ENCODE measurements at places on chromosomes 7 and 10.

GRCh38 chr7:139075031-139075652 lies 34.4 kb downstream of the ZC3HAV1 start:
- H3K27ac ChIP-seq: peak overlapping the region; percentile 86
- H3K27me3 ChIP-seq: no peaks in the 10 kb centered on the region
- H3K4me3 ChIP-seq: peak overlapping the region; percentile 46

DNA sequence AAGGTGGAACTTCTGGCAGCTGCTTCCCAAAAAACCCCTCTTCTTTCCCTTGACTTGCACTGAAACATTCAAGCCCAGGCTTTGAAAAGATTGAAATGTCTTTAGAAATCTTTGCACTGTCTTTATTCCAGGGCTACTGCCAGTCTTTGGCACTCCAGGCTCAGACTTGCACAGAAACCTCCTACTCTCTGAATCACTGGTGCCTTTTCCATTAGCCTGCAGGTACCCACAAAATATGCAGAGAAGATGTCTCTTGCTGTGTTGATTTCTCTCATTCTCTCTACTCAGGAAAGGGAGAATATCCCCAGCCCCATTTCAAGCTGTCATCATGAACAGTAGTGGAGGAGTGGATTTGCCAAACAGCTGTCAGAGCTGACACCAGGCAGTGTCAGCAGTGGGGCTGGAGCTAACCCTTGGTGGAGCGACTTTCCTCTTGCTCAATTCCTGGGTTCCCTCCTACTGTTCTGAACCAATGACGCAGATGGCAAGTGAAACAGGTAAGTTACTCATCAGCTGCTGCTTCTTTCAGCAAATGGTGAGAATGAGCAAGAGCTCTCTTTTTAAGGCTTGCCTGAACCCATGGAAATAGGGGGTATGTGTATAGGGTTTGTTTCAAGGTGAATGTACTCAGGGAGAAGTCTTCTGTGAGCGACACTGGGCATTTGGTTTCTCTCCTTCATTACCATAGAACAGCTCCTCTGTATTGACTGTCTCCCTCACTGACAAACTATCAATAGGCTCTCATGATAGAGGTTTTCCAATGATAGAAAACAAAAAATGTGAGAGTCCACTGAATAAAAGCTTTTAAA lies 362.4 kb downstream of the ADRA2A start:
- no peaks in the 10 kb centered on the region for H3K4me1 ChIP-seq
- H3K36me3 ChIP-seq: no peaks in the 10 kb centered on the region
- H3K27me3 ChIP-seq: peaks cover 2% of the 10 kb centered on the region
- H3K4me3 ChIP-seq: no peak overlapping the region
- no peak overlapping the region for H3K27ac ChIP-seq

DNA sequence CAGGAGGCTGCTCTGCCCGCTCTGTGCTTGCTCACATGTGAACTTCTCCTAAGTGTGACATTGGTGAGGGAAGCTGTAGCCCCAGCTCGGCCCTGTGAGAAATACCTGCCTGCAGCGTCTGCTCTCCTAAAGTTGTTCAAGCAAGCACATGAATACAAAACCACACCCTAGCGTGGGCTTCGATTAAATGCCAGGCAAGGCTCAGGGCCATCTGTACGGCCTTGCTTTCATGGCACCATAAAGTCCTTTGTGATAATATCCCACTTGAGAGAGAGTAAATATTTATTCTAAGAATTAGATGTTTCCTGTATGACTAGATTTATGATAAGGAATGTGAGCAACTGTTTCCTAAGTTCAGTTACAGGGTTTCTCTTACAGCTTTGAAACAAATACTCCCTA lies 262.8 kb upstream of the KLF14 start:
- peak overlapping the region; percentile 53 for H3K27ac ChIP-seq
- H3K36me3 ChIP-seq: peaks cover 4% of the 10 kb centered on the region
- peaks cover 38% of the 10 kb centered on the region for H3K4me1 ChIP-seq
- no peak overlapping the region for H3K4me3 ChIP-seq
- peak; percentile 9 for DNase-seq
- no peaks in the 10 kb centered on the region for H3K27me3 ChIP-seq

GRCh38 chr7:83655951-83656556 lies 7.1 kb upstream of the SEMA3E start:
- no peaks in the 10 kb centered on the region for H3K27me3 ChIP-seq
- no peak for DNase-seq
- no peaks in the 10 kb centered on the region for H3K36me3 ChIP-seq

- no peak for DNase-seq
- H3K4me3 ChIP-seq: no peak overlapping the region
These were observed 42.8 kb upstream of the RABGEF1 start for GRCh38 chr7:66697449-66698438.

GRCh38 chr10:102004376-102004775 lies 51.6 kb downstream of the ARMH3 start:
- no peak for DNase-seq
- H3K27me3 ChIP-seq: no peaks in the 10 kb centered on the region
- H3K4me1 ChIP-seq: peaks cover 14% of the 10 kb centered on the region
- H3K27ac ChIP-seq: no peak overlapping the region

DNA sequence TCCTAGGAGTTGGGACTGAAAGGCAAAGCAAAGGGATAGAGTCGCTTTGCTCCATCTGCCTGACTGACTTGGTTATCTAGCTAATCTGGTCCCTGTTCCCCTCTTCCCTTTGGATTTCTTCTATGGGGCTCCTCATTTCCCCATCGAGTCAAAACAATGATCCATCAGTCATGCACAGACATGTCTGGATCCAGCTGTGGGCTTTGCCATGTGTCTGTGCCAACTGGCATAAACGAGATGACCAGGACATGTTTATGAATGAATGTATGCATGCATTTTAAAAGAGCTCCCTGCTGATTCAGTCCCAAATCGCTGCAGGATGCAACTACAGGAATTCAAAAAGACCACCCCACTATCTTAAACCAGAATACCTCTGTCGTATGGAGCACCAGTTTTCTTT lies 122.0 kb downstream of the ARL4A start:
- no peaks in the 10 kb centered on the region for H3K36me3 ChIP-seq
- H3K4me1 ChIP-seq: peaks cover 2% of the 10 kb centered on the region
- H3K4me3 ChIP-seq: no peak overlapping the region
- no peak for DNase-seq

GRCh38 chr7:23055582-23056178 lies 41.8 kb upstream of the HYCC1 start:
- peaks cover 6% of the 10 kb centered on the region for H3K4me1 ChIP-seq
- H3K27ac ChIP-seq: no peak overlapping the region
- H3K36me3 ChIP-seq: no peaks in the 10 kb centered on the region
- H3K4me3 ChIP-seq: no peak overlapping the region
- DNase-seq: peak; percentile 75
- peaks cover 7% of the 10 kb centered on the region for H3K27me3 ChIP-seq

DNA sequence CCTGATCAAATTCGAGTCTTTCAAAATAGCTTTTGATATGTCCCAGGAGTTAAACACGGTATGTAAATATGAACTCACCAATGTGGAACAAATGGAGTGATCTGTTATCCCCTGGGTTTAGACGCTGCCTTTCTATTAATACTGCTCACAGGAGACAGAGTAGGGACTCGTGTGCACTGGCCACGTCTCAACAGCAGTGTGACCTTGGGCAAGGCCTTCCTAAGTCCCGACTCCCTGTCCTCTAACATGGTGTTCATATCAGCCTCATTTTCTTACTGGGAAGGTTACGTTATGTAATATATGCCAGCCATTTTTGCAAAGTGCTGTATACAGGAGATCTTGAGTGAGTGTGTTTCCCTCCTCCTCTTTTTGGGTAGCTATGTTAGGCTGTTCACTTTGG lies 1.8 kb downstream of the WDR37 start:
- peak overlapping the region; percentile 97 for H3K27ac ChIP-seq
- H3K27me3 ChIP-seq: no peaks in the 10 kb centered on the region
- peaks cover 79% of the 10 kb centered on the region for H3K4me1 ChIP-seq
- peaks cover 52% of the 10 kb centered on the region for H3K36me3 ChIP-seq
- H3K4me3 ChIP-seq: peak overlapping the region; percentile 97

DNA sequence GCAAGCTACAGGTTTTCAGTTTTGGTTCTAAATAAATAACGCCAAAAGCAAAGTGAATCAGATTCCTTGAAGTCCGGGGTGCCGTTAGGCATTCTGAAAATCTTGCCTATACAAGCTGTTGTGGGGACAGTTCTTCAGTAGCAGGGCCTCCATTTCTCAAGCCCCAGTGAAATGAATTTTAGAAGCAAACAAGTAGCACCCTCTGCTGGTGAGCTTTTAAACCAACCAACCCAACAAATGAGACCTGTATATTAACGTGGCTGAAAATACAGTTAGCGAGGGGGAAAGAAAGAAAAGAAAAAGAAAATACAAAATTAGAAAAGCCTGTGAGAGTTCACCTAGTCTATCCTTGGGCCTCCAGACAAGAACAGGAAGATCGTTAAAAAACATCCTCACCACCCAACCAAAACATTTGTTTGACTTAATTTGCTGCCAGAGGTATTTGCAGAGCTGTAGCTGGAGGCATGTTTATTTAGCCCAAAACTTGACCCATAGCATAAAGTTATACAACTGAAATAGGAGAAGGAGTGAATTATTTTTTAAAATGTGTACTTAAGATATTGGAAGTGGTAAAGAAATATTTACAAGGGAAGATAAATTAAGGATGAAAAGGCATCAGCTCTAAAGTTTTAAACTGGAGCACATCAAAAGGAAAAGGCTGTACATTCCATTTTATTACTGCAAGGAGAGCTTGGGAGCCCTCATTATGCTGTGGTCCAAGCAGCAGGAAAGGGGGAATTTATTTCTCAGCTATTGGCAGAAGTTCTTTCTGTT lies 98.9 kb downstream of the DYNC1I1 start:
- H3K27me3 ChIP-seq: no peaks in the 10 kb centered on the region
- H3K27ac ChIP-seq: no peak overlapping the region
- H3K4me1 ChIP-seq: no peaks in the 10 kb centered on the region
- no peak overlapping the region for H3K4me3 ChIP-seq
- H3K36me3 ChIP-seq: no peaks in the 10 kb centered on the region

DNA sequence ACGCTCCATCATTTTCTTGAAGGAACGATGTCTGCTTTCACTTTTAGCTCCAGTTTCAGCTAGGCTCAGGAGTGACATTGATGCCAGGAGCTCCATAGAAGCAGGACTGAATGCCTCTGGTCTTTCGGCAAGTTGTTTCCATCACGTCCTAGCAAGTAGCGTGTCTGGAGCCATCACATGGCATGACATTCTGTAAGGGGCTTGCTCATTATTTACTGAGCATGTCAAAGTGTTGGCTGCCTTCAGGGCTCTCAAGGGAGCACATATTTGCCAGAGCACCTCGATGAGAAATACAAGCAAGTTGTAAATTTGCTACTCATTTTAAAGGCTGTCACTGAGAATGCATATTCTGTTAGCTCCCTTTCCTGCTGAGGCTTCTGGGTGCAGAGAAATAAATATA lies 131.0 kb upstream of the ITGB1 start:
- H3K36me3 ChIP-seq: peaks cover 4% of the 10 kb centered on the region
- H3K27ac ChIP-seq: no peak overlapping the region
- no peaks in the 10 kb centered on the region for H3K27me3 ChIP-seq
- peaks cover 13% of the 10 kb centered on the region for H3K4me1 ChIP-seq

DNA sequence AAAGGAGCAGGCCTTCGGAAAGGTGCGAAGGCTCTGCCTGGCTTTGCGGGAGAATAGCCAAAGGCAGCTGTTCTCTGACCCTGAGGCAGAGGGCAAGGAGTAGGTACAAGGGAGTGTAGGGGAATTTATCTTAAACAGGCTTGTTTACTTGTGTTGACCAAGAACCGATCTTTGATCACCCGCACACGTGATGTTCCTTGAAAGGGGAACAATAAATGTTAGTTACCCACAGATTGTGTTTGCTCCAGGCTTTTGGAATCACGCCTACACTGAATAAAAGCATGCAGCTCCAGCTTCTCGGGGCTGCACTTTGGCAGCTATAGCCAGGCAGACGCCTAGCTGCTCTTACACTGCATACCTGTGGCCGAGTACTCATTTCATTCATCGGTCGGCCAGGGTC lies 420.8 kb downstream of the PHF14 start:
- no peaks in the 10 kb centered on the region for H3K36me3 ChIP-seq
- H3K27me3 ChIP-seq: no peaks in the 10 kb centered on the region
- no peak for DNase-seq

DNA sequence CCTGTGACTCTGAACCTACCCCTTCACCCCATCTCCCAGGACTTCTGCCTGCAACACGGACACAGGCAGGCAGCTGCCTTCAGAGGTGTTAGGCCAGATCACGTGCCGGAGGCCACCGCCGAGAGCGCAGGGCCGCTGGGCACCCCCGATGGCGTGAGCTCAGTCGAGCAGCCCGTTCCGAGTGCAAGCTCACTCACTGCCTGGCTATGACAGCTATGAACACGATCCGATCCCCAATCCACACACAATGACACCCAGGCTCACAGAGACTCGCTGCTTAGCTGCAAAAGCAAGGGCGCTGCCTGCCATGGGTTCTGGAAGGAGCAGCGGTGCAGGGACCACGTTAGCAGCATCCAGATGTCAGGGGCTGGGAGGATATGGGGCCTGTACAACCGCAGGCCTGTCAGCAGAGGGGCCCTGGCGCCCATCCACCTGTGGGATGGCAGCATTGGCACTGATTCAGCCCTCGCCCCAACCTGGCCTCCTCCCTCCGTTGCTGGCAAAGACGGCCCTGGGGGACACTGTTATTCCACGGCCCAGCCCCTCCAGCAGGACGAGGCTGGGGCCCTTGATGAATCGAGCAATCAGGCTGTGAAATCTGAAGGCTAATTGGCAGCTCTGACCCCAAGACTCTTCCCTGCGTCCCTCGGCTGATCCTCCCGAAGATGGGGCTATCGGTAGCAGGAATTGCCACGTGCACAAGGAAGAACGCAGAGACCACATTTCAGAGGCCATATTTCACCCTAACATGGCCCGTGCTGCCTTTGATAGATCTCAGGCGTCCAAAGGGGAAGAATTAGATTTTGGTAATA lies 230.1 kb downstream of the ELFN1 start:
- DNase-seq: no peak
- no peak overlapping the region for H3K4me3 ChIP-seq
- peaks cover 7% of the 10 kb centered on the region for H3K36me3 ChIP-seq
- no peak overlapping the region for H3K27ac ChIP-seq
- H3K27me3 ChIP-seq: no peaks in the 10 kb centered on the region

DNA sequence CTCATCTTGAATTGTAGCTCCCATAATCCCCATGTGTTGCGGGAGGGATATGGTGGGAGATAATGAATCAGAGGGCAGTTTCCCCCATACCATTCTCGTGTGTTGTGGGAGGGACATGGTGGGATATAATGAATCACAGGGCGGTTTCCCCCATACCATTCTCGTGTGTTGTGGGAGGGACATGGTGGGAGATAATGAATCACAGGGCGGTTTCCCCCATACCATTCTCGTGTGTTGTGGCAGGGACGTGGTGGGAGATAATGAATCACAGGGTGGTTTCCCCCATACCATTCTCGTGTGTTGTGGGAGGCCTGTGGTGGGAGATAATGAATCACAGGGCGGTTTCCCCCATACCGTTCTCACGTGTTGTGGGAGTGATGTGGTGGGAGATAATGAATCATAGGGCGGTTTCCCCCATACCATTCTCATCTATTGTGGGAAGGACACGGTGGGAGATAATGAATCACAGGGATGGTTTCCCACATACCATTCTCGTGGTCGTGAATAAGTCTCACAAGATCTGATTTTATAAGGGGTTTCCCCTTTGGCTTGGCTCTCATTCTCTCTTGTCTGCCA lies 271.0 kb downstream of the MAD1L1 start:
- DNase-seq: peak; percentile 65
- peaks cover 9% of the 10 kb centered on the region for H3K27me3 ChIP-seq
- H3K36me3 ChIP-seq: peaks cover 53% of the 10 kb centered on the region
- H3K27ac ChIP-seq: peak overlapping the region; percentile 78
- no peak overlapping the region for H3K4me3 ChIP-seq

- no peak overlapping the region for H3K27ac ChIP-seq
- no peaks in the 10 kb centered on the region for H3K27me3 ChIP-seq
- no peaks in the 10 kb centered on the region for H3K36me3 ChIP-seq
These were observed 904.2 kb upstream of the POT1 start for GRCh38 chr7:125833839-125834238.
